ENCODE measurements at places on chromosomes 7 and 10.

DNA sequence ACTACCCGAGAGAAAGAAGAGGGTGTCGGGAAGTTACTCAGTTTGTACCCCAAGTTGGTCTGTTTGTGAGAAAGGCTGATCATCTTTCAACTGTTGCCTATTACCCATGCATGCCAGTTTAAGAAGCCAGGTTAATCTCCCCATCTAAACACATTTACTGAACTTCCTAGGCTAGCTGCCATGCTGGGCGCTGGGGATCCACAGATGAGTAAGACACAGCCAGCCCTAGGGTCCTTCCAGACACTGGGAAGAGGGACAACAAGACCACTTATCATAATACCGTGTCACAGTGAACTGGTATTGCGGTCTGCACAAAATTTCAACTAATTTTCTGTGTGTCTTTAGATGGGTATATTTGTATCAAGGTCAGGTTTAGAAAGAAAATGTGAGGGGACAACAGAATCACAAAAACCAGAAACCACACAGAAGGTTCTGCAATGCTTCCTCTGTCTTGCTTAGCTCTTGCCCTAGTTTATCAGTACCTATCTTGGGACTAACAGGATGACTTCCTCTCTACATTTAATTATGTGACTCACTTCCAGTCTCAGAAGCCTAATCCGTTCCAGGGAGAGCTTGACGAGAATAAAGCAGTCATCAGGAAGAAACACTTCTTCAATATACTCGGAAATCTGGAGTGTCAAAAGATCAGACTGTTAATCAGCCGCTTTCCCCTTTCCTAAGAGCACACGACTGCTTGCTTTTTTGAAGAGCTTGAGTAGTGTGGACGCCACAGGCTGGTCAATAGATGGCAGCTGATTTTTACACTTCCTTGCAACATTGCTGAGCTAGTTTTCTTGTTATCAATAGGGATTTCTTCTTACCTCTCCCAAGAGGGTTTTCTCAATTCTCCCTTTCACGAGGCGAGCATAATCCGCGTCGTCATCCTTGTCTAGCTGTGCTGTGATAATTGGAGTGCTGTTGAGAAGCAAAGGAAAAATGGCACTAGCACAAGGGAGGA, 45.7 kb downstream of the POLR3A start:
- no peak for DNase-seq

DNA sequence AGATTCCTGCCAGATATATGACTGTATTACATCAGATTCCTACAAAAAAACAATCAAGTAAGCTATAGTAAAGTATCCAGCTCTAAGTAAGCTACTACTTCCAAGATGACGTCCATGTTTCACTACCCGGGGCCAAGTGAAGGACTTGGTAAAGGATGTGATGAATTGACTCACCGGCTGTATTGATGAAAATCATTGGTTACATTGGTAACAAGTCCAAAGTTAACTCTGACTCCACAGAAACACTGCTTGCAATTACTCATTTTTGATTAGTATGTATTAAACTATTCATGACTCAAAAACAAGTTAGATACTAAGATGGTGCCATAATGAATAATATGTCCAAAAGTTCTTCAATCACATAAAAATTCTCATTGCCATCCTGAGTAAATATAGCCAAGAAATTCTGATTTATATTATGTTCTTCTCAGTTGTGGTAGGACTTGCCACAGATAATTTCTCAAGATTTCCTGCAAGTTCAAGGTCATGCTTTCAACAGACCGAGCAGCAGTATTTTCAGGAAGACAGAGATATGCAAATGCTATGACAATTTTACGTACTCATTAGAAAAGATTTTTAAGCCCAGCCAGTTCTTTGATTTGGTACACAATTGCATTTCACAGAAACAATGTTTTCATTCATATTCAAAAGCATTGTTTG, 12.6 kb upstream of the DNAJC1 start:
- DNase-seq: no peak

DNA sequence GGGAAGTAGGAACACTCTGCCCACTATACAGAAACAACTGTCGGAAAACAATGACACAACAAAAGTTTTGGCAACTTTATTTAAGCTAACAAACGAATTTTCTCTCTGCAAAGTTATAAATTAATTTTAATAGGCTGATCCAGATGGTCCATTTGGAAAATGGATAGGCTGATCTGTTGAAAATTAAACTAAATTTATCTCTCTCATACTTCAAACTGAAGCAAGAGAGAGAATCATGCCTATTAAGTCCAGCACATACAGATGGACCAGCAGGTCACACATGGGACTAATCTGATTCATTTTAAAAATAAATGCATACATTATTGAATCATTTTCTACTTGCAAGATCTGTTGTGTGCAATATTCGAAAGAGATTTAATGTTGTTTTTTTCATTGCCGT, 110.1 kb downstream of the BTRC start:
- no peak for DNase-seq

- no peak for DNase-seq
These were observed 128.4 kb downstream of the BICC1 start for GRCh38 chr10:58641095-58641531.

DNA sequence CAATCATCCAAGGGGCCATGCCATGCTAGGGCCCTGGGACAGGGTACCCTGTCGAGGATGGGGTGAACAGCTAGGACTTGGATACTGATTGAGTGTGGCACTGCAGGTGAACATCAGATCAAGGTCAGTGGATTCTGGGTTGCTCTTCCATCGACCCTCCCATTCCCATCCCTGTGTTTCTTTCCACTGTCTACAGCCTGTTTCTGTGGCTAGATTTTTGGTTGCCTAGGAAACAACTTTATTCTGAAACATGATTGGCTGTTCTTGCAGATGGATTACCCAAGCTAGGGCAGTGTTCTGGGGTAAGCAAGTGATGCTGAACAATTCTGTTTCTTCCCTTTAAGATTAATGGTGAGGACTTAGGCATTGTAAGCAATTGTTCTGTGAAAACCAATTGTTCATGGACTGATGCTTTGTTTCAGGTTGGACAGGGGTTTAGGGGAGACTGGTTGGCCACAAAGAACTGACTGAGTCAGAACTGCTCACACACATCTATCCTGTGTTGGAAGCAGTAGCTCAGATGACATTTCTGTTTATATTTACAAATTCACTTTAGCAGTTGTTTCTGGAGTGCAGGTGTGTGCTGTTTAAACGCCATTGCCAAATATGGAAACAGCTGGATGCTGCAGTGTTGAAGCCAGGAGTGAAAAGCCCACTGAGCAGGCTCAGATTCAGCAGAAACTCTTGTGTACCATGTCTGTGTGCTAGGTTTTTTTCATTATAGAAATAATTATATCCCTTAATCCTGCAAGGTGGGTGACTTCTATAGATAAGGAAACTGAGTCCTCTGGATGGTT, 102.3 kb upstream of the BTBD16 start:
- no peak for DNase-seq

DNA sequence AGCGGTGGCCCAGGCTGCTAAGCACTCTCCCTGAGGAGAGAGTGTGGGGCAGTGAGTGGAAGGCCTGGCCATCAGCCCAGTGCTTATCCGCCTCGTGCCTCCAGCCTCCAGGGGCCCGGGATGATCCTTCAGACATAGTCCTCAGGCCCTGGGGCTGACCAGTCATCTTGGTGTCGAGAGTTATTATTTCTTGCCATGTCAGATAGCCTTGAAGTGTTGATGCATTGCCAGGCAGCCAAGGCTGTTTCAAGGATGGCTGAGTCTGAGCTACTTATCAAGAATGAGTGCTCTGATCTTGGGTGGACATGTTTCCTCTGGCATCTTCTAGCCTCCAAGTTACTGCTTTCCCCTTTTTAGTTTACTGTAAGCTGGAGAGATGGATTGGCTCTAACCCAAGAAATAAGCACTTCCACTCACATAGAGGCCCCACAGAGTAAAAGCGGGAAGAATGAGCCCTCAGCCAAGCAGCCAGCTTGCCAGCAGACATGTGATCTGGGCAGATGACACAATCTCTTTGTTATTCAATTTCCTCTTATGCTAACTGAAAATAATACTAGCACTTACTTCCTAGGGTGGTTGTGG, 136.5 kb upstream of the NAMPT start:
- DNase-seq: no peak

All from stimulated activated CD8-positive, alpha-beta memory T cell treated with anti-CD3 and anti-CD28 coated beads, Interleukin-2, amount 100 ng/mL, for 48 hours (primary cell).